ENCODE measurements at places on chromosomes 16 and 17.
A peak's percentile ranks its signal among the peaks of the same experiment; 100 is the strongest.

GRCh38 chr17:49364119-49364518, 2.1 kb upstream of the ZNF652 start:
- no peak for ATAC-seq

DNA sequence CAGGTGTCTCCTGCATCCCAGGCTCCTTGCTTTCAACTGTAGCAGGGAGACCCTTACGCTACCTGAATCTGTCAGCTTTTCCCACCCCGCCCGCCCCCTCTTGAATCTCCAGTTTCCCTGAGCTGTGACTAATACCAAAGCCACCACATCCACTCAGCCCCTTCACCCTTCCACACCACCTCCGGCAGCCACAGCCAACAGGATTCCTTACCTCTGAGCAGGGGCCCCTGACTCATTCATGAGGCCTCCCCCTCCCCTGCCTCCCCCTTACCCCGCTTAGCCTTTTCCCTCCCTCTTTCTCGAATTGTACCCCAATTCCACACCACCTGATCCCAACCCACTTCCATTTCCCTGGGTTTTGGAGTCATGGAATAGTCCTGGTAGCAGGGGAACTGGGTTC, 2.3 kb downstream of the STX1B start:
- ATAC-seq, result no peak

- ATAC-seq, result no peak
These were observed 4.5 kb downstream of the TUBD1 start for GRCh38 chr17:59888145-59888750.

DNA sequence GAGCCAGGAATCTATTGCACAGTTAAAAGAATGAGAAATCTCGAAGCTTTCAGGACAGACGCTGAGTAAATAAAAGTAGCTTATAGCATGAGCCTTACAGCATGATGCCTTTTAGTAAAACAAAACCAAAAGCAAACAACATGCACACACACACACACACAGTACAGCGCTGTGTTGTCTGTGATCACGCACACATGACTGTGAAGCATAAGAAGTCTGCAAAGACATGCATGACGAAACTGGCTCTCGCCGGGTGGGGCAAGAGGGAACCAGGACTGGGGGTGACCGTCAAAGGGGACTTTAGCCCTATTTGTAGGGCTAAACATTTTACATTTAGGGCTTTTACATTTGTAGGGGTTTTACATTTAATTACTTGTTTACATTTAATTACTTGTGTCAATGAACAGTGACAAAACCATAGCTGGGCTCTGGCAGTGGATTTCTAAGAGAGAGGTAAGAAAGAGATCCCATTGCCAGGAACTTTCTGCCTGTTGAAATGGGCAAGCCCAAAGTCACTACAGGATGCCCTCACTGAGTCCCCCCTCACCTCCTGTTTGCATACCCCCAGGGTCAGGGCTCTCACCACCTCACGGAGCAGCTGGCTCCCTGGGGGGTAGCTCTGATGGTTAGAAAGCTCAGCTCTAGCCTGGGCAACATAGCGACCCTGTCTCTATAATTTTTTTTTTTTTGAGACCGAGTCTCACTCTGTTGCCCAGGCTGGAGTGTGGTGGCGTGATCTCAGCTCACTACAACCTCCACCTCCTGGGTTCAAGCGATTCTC, 2.0 kb upstream of the TNFRSF13B start:
- peak; percentile 25 for ATAC-seq

DNA sequence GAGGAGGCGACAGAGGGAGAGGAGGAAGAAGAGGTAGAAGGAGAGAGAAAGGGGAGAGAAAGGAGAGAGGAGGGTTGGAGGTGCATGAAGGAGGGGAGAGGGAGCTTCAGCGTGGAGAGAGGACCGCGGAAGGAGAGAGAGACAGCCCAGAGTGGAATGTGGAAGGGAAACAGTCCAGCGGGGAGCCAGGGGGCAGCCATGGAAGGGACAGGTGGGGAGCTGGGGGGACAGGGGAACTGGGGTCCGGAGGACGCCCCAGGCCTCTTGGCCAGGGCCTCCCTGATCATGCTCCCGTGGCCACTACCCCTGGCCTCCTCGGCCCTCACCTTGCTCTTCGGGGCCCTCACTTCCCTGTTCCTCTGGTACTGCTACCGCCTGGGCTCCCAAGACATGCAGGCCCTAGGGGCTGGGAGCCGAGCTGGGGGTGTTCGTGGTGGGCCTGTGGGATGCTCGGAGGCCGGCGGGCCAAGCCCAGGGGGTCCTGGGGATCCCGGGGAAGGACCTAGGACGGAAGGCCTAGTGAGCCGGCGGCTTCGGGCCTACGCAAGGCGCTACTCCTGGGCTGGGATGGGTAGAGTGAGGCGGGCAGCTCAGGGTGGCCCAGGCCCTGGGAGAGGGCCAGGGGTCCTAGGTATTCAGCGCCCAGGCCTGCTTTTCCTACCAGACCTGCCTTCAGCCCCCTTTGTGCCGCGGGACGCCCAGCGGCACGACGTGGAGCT, 759 bp downstream of the ASPHD1 start:
- no peak for ATAC-seq

DNA sequence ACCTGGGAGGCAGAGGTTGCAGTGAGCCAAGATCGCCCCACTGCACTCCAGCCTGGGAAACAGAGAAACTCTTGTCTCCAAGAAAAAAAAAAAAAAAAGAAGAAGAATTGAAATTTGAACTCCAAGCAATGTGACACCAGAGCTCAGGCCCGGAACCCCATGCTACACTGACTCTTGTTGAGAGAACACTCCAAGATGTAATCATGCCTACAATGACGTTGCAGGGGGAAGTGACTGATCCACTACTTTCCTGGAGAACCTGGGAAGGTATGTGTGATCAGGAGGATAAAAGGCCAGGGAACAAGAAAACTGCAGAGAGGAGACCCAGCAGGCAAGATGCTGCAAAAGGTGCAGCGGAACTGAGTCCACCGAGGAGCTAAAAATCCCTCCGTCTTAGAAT, 57.9 kb downstream of the ADCY9 start:
- no peak for ATAC-seq

DNA sequence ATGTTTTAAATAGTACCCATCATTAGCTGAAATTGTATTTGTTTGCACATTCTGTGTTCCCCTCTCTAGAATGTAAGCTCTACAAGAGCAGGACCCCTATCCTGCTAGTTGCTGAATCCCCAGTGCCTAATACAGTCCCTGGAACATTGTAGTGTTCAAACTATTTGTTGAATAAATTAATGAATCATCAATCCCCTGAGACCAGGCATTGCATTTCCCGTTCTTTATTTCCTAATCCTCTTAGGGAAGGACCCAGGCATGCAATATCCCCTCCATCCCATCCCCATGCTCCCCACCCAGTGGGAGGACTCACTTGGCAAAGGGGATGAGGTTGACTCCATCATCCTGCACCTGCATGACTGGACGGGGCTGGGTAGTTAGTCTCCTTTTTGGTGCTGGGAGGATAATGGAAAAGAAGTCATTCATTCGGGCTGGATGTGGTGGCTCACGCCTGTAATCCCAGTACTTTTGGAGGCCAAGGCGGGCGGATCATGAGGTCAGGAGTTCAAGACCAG, 3.2 kb downstream of the INCA1 start:
- ATAC-seq, result no peak

- ATAC-seq, result no peak
These were observed 4.0 kb downstream of the MAFG start for GRCh38 chr17:81923302-81924260.

DNA sequence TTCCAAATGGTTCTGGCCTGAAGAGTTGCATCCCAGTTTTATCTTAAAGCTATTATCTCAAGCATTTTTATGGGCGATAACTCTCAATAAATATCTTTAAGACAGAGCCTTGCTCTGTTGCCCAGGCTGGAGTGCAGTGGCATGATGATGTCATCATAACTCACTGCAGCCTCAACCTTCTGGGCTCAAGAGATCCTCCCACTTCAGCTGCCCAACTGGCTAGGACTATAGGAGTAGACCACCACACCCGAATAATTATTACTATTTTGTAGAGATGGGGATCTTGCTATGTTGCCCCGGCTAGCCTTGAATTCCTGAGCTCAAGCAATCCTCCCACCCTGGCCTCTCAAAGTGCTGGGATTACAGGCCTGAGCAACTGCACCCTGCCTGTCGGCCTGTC, 26.1 kb upstream of the CYTH1 start:
- ATAC-seq, result no peak

DNA sequence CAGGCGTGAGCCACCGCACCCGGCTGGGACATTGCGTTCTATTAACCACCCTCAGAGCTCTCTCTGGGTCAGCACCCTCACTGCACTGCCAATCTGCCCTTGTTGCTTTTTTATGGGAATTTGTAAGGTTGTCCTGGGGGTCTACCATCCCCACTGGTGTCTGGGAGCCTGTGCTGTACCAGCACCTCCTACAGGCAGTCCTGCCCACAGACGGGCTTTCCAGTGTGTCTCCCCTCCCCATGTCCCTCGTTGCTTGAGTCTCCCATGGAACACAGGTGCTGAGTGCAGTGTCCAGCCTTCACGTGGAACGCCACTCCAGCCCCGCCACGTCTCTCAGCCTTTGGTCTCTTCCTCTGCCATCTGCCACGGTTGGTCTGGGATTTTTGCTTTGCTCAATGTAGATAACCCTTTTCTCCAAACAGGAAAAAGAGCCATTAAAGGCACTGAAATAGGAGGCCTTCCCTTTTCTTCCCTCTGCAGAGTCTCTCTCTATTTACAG, 68.0 kb upstream of the CBX4 start:
- ATAC-seq, result no peak

DNA sequence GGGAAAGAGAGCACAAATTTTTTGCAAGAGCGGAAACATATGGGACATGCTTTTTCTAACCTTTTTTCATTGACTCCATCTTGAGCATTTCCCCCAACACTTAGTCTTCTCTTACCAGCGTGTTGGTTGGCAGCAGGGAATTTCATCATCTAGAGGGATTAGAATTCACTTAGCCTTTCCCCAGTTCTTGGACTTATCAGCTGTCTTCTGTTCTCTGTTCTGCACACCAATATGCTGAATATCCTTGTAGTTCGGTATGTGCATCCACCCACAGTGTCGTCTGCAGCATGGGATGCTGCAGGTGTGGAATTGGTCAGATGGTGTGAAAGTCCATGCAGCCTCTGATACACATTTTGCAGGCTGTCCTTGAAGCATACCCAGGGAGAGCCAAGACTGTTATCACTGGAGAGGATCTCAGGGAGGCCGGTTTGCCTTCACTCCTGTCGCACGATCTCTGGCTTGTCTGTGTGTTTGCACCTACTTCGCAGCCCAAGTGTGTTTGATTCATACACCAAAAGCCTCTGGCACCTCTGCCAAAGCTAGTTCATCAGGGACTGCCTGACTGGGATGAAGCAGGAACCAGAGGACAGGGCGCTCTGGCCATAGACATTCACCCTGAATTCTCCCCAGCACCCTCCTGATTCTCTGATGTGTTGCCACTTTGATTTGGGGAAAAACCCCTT, 93.3 kb downstream of the SOCS1 start:
- no peak for ATAC-seq

GRCh38 chr16:47051031-47051430, 77.6 kb upstream of the DNAJA2 start:
- ATAC-seq, result no peak

DNA sequence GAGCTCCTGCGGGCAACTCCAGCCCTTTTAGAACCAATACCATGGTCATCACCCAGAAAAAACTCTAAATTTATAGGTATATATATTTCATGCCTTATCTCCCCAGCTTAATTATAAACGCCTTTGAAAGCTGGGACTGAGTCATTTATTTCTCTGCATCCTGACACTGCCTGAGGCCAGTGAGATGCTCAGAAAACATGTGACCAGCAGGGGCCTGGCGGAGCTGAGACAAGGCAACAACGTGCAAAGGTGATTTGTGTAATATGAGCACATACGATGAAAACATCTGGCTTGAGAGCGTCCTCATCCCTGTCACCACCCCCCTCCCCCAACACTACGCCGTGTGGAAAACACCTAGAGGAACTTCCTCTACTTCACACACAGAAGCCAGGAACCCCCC, 22.7 kb downstream of the NXN start:
- no peak for ATAC-seq

DNA sequence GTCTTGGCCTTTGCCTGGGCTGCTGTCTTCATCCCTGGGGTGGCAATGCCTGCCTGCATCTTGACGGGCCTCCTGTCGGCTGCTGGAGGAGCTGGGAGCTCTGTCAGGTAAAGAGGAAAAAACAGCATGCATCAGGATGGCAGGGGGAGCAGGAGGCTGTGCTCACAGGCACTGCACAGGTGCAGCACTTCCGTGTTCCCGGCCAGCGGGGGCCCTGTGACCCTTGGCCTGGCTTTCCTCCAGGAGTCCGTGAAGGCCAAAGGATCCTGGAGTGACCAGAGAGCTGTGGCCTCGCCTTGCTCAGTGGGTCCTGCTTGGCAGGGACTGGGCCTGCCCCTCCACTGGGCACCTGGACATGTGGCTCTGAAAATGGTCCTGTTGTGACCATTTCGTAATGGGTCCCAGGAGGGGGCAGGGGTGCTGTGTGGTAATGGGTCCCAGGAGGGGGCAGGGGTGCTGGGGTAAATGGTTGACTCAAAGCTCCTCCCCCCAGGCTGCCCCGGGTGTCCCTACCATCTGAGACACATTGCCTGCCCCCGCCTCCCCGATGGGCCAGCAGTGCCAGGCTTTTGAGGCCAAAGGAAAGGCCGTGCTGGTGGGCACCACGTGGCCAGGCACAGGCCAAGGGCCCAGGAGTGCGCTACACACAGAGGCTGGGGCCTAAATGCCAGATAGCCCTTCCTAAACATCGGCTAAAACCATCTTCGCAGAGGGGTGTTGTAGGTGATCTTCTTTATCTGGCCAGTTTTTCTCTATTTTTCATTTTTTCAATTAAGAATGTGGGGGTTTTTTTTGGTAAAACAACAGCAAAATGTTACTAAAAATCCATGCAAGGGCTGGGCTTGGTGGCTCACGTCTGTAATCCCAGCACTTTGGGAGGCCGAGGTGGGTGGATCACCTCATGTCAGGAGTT, 4.0 kb upstream of the FASN start:
- no peak for ATAC-seq

- ATAC-seq, result no peak
These were observed 123.0 kb downstream of the RPTOR start for GRCh38 chr17:80667462-80668277.

- ATAC-seq, result no peak
These were observed 30.1 kb downstream of the GNGT2 start for GRCh38 chr17:49180303-49180702.

DNA sequence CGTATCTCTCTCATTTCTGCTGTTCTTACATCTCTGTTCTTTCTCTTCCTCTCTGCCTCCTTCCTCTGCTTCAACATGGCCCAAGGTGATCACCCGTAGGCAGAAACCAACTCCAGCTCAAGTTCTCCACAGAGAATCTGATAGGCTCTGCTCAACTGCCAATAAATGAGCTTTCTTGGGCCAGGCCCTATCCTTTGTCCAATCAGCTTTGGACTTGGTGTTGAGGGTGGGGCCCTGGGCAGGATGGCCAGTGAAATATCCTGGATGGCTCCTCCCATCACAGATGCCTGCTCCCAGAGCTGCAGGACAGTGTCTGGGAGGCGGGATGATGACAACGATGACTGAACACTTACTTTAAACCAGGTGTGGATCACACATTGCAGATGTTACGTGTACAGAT, 17.4 kb upstream of the BRD7 start:
- ATAC-seq, result no peak
